ENCODE measurements at places on chromosomes 3 and 15.

GRCh38 chr3:59422312-59422711 is 372.5 kb upstream of the CFAP20DC start:
- no peak for DNase-seq

DNA sequence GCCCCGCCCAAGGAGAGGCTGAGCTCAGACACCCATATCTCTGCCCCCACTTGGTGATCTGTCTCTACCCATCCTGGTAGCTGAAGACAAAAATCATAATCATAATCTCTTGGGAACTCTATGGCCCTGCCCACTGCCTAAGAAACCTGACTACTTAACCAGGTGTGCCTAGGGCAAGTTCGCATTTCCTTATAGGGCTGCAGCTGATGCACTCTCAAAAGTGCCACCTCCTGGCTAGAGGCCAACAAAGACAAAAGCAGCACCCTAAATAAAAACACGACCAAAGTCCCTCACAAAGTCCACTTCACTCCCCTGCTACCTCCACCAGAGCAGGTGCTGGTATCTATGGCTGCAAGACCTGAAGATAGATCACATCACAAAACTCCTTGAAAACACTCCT is 250.4 kb upstream of the SLITRK3 start:
- DNase-seq, result no peak

- DNase-seq, result no peak
Measured at GRCh38 chr3:50221411-50222168, 14.4 kb upstream of the GNAI2 start.

DNA sequence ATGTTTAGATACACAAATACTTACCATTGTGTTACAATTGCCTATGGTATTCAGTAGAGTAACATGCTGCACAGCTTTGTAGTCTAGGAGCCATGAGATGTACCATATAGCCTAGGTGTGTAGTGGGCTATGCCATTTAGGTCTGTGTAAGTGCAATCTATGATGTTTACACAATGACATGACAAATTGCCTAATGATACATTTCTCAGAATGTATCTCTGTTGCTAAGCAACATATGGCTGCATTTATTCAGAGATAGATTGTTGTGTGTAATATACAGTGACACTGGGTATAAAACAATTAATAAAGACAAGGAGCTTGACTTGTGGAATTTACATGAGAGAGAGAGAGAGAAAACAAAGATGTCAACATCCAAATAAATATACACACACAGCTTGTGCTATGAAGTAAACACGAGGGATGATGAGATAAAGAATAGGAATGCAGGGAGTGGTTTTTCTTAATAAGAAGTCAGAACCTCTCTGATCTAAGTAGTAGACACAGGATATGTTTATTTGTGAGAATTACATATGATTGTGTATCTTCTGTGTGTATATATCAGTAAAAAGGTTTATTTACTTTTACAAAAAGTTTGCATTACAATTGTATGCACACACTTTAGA is 110.0 kb downstream of the KCNAB1 start:
- DNase-seq, result no peak

DNA sequence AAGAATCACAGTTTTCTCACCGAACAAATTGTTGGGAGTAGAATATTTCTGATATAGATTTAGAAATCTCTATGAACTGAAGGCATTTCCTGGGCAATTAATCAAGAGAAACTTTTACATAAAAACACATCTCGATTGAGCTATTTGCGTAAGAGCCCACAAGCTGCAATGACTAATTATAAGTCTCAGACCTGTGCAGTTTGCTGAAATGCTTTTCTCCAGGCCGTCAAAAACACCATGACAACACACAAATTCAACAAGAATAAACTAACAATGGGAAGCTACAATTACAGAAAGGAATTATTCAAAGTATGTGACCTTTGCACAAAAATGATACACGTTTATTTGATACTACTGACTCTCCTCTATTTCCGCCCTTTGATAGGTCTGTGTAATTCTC is 481.2 kb upstream of the WNT5A start:
- DNase-seq, result no peak

- no peak for DNase-seq
Measured at GRCh38 chr3:24683090-24683489, 188.4 kb upstream of the THRB start.

DNA sequence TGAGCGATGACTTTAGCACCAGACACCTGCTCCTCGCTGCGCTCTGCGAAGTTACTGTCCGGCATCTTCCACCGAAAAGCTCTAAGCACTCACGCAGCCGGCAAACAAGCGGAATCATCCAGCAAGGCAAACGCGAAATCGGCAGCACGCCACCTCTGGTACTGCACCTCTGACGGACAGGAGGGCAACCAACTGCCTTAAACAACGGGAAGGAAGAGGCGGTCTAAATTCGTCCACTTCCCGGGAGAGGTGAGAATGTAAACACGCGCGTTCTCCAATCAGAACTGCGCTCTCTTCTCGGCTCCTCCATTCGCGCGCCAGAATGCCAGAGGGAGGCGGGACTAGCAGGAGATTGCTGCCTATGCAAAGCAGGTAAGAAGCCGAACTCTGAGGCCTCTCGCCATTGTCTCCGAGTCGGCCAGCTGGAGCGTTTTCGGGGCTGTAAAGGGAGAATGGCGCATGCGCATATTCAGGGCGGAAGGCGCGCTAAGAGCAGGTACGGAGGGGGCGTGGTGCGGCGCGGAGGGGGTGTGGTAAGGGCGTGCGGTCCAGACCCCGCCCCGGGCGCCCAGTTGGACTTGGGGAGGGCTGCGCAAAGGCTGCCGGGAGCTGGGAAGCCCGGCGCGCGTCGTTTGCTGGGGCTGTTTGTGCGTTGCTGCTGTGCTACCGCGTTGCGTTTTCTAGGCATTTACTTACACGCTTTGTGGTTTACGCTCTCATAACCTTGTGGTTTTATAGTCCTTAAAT is at the start of the genes BTD and HACL1:
Gene BTD (plus strand): TSS at position 347 of the 747 bp plus-strand sequence. CDS start 33,695 bp downstream, outside the sequence.
Gene HACL1 (minus strand): TSS at position 171 of the 747 bp plus-strand sequence. CDS start 106 bp downstream, at position 65.
- DNase-seq, result no peak

DNA sequence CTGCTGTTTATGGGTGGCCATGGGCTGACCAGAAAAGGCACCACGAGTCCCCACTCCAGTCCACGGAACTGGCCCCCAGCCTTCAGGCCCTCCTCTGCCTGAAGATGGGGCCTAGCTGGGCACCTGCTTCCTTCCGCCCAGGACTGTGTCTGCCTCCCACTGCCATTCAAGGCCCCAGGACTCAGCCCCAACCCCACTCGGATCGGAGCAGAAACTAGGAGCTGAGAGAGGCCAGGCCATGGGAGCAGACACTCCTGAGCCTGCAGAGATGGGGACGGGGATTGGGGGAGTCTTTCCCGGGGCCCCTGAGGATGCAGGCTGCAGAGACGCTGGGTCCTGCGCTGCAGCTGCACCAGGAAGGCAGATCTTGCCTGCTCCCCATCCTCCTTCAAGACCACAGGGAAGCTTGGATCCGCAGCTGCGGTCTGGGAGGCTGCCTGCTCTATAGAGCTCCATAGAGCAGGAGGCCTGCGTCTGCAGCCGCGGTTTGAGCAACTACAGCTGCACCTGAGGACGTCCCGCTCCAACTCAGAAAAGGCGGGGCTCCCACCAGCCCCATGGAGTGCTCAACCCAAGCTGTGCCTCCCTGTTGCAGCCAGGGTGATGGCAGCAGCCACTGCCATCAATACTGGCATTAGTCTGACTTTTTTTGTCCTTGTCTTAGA is 383.9 kb upstream of the TMCO5A start:
- DNase-seq, result no peak

DNA sequence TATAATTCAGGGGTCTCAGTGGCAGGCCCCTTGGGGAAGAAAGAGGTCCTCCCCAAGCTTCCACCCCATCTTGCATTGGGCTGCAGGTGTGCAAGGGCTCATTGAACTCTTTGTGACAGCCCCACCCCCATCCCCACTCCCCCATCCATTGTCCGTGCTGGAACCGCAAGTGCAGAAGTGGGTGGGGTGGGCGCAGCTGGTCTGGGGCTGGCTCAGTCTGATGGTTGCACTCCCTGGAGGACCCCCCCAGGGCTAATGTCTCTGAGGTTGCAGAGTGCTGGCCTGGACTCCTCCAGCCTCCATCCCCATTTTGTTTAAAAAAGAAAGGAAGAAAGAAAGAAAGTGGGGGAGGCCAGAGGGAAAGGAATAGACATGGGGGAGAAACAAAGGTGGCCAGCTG is 42.3 kb upstream of the ARL8B start:
- no peak for DNase-seq

DNA sequence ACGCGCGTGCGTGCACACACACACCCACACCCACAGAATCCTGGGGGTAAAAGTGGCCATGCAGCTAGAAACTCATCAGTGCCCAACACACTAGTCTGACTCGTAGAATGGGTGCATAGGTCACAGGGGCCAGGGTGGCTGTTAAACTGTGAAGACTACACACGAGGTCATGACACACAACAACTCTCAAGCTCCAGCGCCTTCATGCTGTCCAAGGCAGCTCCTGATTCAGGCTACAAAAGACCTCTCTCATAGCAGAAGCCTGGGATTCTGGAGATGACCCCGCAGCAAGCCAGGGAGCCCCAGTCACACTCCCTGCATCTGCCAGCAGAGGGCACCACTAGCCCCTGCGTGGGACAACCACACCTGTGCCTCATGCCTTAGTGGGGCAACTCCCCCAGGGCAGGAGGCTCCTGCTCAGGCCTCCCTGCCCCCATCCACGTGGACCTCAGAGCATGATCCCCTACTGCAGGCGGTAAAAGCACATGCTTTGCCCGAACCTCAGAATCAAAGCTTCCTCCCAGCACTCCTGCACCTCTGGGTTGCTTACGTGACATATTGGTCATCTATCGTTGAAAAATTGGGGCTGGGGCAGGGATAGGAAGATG is 93.1 kb downstream of the LRIG1 start:
- DNase-seq, result no peak

DNA sequence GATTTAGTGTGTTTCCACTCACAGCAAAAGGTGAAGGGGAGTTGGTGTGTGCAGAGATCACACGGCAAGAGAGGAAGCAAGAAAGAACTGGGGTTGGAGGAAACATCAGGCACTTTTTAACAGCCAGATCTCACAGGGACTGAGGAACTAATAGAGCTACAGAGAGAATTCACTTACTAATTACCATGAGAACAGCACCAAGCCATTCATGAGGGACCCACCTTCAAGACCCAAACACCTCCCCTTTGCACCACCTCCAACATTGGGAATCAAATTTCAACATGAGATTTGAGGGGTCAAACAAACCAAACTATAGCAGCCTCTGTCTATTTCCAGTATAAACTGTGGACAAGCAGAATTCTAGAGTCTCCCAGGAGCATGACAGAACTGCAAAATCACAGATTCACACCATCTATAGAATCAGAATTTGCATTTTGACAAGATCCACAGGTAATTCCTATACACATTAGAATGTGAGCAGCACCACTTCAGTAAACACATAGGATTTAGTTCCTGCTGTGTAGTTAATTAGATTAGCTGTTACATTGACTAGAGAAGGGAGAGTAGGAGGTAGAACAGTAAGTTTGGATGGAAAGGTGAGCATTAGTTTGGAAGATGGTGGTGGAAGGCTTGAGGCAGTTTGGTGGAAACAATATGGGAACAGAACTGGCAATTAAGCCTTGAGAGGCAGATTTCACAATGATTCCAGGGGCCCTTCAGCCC is 311.7 kb downstream of the NSUN3 start:
- DNase-seq, result no peak

- DNase-seq, result no peak
Measured at GRCh38 chr3:133514418-133514817, 59.1 kb upstream of the CDV3 start.

DNA sequence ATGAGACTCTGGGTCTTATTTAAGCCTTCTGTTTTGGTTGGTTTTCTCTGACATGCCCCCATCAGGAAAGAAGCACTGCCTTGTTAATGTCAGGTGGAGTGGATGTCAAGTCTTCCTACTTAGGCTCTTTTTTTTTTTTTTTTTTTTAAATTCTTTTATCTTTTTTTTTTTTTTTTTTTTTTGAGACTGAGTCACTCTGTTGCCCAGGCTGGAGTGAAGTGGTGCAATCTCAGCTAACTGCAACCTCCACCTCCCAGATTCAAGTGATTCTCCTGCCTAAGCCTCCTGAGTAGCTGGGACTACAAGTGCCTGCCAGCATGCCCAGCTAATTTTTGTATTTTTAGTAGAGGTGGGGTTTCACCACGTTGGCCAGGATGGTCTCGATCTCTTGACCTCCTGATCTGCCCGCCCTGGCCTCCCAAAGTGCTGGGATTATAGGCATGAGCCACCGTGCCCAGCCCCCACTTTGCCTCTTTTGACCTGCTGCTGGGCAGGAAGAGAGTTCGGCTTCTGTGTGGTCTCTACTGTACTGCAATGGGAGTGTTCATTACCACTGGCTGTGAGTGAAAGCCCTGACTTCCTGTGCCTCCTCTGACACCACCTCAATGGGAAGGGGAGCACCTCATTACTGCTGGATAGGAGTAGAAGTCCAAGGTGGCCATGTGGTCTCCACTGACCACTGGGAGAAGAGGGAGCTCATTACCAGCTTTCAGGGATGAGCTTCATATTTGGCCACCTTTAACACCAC is 10.9 kb downstream of the CTDSPL start:
- no peak for DNase-seq

GRCh38 chr3:172437713-172438112 is 10.5 kb downstream of the GHSR start:
- DNase-seq, result no peak

GRCh38 chr3:170128259-170128976 is 53.1 kb downstream of the PHC3 start:
- no peak for DNase-seq

DNA sequence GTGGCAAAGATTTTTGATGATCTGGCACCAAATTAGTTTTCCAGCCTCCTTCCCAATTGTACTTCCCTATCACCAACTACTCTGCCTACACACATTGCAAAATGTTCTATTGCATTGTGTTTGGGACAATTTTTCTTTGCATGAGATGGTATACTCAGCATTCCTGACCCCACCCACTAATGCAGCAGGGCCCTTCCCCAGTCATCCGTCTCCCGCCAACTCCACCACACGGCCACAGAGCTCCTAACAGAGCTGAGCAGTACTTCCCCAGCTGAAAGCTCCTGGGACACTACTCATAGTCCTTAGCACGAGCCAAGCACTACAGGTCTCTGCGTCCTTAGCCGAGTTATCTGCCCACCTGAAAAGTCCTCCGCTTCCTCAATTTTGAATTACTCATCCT is 34.2 kb downstream of the TXNRD3 start:
- DNase-seq, result no peak

DNA sequence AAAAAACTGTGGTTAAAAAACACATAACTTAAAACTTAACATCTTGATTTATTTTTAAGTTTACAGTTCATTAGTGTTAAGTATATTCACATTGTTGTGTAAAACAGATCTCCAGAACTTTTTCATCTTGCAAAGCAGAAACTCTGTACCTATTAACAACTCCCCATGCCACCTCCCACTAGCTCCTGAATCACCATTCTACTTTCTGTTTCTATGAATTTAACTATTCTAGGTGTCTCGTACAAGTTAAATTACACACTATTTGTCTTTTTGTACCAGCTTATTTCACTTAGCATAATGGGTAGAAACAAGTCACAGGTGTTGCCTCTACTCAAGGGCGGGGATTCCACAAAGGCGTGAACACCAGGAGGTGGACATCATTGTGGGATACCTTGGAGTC is 43.2 kb downstream of the CRTC3 start:
- no peak for DNase-seq

DNA sequence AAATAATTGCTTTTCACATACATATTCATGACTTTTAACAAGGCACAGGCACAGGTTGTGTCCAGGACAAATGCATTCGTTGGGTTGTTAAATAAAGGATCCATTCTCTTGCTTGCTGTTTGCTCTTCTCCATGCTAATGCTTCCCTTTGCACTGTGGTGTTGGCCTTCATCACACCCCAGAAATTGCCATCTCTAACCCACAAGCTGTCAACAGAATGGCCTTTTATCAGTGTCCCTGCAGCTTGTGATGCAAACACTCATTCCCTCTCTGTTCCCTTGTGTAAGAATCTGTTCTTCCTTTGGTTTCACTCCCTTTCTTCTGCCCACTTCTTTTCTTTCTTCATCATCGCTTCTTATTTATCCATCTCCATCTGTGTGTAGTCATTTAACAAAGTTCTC is 72.2 kb downstream of the SLC7A14 start:
- no peak for DNase-seq
